ENCODE measurements at places on chromosomes 11 and 22.

DNA sequence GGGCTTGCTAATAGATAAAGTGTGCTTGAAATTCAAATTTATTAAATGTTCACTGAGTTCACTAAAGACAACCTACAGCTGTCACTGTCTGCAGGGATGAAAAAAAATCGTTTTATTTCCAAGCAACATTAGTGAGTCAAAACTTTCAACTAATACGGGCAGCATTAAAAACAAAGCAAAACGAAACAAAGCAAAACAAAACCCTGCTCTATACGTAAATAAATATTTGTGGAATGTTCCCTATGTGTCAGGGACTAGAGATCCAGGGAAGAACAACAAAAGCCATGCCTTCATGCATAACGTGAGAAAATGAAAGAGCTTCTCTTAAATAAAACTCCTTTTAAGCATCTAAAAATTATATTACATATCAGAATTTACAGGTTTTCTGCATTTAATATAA, 553 bp downstream of the NAALAD2 start:
- DNase-seq: no peak

- DNase-seq: peak; percentile 99
Observed at GRCh38 chr11:126419801-126420697, 64.6 kb downstream of the ST3GAL4 start.

DNA sequence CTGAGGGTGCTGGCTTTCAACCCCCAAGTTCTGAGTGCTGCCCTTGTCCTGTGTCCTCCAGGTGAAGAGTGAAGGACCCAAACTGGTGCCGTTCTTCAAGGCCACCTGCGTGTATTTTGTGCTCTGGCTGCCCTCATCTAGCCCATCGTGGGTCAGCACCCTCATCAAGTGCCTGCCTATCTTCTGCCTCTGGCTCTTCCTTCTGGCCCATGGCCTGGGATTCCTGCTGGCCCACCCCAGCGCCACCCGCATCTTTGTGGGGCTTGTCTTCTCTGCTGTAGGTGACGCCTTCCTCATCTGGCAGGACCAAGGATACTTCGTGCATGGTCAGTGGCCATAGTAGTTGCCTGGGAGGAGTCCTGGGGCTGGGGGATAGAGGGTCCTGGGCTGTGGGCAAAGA, 2.3 kb downstream of the TMEM86A start:
- no peak for DNase-seq

- no peak for DNase-seq
Observed at GRCh38 chr11:120102864-120103122, 35.1 kb downstream of the TRIM29 start.

DNA sequence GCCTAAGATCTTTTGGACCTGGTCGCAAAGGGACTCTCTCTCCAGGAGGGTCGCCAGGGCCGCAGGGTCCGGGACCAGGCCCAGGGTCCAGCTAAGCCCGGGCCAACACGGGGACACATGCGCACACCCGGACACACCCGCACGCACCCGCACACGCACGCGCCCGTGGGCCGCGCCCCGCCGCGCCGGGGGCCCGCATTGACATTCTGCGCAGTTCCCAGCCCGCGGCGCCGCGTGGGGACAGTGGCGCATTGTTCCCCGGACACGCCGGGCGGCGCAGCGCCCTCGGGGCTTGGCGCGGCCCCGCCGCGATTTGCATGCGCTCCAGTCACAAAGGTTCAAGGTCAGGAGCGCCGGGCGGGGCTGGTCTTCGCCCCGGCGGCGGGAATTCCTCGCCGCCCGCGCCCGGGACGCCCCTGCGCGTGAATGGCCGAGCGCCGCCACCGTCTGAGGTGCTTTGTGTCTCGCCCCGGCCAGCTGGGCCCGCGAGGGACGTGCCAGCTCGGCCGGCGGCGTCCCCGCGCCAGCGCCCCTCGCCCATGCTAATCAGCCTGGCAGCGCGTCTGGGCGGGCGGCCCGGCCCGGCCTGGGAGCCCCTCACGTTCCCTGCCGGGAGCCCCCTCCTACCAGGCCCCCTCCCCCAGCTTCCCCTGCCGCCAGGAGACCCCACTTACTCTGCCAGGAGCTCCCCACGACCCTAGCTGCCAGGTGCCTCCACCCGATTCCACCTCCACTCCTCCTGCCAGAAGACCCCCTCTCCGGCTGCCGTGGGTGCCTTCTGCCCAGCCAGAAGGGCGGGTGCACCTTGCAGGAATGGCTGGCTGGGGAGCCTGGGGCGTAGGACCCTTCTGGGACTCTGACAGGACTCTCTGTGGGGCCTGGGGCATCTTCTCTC, 50.5 kb upstream of the WNT7B start:
- no peak for DNase-seq

DNA sequence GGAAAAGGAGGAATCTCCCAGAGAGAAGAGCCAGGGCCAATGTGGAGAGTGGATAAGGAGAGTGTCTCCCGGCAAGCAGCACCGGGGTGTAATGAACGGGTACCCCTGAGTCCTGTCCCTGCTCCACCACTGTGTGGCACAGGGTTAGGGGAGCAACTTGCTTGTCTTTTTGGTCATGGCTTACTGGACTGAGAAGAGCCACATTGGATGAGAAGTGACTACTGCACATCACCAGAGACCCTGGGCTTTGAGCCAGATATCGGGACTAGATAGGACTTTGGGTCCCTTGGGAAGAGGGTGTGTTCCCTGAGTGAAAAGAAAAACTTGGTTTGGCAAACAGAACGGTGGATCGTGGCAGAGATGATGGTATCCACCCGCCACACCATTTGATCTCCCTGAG, 24.6 kb downstream of the SDHAF2 start:
- DNase-seq: no peak

DNA sequence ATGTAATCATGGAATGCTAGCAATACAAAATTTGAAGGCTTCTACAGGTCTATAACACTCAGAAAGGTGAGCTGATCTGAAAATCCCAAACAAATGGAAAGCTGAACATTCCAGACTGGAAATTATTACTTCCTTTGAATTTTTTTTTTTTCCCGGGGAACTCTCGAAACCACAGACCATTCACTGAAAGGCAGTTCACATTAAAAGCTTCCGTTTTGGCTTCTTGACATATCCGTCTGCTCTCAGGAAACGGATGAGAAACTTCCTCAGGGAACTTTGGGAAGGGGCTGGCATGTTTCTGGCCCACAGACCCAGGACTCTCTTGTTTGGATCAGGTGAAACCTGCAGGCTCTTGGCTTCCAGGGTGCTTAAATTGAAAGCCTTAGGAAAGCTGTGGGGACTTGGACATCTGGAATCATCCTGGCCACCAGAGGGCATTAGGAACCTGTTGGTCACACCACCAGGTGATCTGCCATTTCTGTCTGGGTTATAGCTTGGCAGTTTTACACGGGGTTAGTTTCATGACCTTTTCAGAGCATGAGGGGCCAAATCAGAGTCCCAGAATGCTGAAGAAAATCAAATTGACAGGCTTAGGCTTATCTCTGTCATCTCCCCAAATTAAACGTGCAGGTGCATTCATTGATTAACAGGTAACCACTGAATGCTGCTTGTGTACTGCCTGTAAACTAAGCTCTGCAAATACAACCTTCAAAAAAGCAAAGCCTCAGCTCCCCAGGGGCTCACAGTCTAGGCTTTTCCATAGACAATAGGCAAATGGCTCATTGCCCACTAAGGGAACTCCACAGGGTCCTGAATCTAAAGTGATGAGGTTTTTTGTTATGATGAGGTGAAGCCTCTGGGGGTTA, 22.7 kb upstream of the GRAMD1B start:
- DNase-seq: peak; percentile 86

- no peak for DNase-seq
Observed at GRCh38 chr22:27843441-27843840, 41.9 kb upstream of the MN1 start.

GRCh38 chr11:71505001-71505400, 22.1 kb upstream of the KRTAP5-7 start:
- DNase-seq: no peak

GRCh38 chr11:12273618-12273995, 103.8 kb upstream of the PARVA start:
- no peak for DNase-seq

- DNase-seq: no peak
Observed at GRCh38 chr22:39230261-39231196, 14.3 kb downstream of the PDGFB start.

DNA sequence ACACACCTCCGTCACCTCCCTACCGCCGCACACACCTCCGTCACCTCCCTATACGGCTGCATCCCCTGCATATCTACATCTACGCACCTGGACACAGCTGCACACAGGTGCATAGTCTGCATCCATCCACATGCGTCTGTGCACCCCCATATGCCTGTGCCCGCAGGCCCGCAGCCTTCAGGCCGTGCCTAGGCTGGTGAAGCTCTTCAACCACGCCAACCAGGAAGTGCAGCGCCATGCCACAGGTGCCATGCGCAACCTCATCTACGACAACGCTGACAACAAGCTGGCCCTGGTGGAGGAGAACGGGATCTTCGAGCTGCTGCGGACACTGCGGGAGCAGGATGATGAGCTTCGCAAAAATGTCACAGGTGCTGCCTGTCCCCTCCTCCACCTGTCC, 4.8 kb downstream of the PKP3 start:
- DNase-seq: no peak

GRCh38 chr11:61095021-61095420, 7.3 kb upstream of the CD5 start:
- DNase-seq: no peak

DNA sequence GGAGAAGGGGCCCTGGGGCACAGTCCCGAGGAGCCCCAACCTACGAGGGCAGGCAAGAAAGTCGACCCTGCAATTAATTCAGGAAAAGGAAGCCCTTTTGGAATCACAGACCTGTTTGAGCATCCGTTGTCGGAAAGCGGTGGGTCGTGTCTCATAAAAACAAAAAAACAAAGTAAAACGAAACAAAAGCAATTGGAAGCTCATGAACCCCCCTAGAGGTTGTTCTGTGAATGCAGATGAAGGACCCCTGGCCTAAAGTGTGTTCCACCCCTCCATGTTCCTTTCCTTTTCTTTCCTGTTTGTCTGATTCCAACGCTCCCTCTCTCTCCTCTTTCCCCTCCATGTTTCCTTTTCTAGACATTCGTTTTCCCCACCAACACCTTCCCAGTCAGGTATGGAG, 203.7 kb downstream of the GRIK4 start:
- peak; percentile 70 for DNase-seq

- DNase-seq: no peak
Observed at GRCh38 chr11:674406-674805, 20.6 kb downstream of the DEAF1 start.

- DNase-seq: no peak
Observed at GRCh38 chr11:86582898-86583297, 89.5 kb downstream of the ME3 start.

- no peak for DNase-seq
Observed at GRCh38 chr11:33366918-33367317, 109.7 kb downstream of the HIPK3 start.

GRCh38 chr22:37228106-37229011, 15.7 kb downstream of the RAC2 start:
- no peak for DNase-seq

- no peak for DNase-seq
Observed at GRCh38 chr11:75341612-75342011, 9.8 kb downstream of the ARRB1 start.

DNA sequence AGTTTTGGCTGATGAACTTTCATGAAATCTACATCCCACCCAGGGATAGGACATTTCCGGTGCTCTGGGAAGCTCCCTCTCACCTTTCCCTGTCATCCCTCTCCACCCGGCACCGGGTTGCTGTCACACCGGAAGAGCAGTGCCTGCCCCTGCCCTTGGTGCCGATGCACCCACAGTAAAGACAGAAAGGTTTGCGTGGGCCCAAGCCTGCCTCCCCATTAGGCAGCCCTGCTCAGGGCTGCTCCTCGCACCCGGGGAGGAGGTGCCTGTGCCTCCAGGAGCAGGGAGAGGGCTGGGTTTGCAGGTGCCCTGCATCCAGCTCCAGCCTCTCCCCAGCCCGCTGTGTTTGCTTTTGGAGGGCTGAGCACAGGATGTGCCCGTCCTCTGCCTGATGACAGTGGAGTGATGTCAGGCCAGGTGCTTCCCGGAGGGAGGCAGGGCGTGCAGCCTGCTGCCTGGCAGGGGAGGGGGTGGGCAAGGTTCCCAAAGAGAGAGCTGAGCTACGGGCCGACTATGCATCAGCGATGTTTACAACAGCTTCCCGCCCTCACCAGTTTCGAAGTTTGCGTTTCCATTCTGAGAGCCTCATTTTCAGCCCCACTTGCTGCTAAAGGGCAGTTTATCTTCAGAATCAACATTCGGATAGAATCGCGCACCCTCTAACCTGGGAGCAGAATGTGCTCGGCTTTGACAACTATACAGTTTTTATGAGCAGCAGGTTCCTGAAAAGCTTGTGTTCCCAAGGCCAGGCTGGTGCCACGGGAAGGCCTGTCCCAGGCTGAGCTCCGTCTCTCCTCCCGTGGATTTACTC, 83.2 kb upstream of the CLDN5 start:
- DNase-seq: no peak

GRCh38 chr11:67700548-67701262, 26.3 kb upstream of the ALDH3B2 start:
- no peak for DNase-seq

DNA sequence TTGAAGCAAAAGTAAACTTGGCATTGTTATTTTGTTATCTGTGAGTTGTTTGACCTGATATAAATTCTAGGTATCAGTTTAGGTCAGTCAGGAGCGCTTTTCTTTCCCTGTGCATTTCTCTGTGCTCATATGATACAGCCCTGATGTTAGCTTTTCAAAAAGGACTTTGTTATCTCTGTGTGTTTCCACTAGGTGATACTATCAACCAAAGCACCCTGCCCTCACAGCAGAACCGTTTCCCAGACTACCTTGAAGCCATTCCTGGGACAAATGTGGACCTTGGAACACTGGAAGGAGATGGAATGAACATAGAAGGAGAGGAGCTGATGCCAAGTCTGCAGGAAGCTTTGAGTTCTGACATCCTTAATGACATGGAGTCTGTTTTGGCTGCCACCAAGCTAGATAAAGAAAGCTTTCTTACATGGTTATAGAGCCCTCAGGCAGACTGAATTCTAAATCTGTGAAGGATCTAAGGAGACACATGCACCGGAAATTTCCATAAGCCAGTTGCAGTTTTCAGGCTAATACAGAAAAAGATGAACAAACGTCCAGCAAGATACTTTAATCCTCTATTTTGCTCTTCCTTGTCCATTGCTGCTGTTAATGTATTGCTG, 87.7 kb upstream of the BIRC3 start:
- DNase-seq: no peak

- DNase-seq: peak; percentile 69
Observed at GRCh38 chr22:37492428-37493344, 6.5 kb upstream of the MFNG start.

DNA sequence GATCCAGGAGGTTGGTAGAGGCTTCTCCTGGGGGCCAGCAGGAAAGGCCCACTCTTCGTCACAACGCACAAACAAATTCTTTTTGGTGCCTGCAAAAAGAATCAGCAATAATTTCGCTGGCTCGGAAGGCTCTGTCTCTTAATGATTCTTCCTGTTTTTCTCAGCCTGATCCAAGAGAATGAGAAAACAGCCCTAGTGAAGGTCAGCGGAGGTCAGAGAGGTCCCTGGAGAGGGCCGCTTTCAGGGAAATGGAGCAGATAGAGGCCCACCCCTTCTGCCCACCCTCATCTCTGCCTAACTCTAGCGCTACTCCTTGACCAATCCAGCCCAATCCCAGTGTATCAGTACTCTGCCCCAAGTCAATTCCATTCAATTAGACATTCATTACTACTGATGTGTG, 19.2 kb downstream of the LRRC55 start:
- no peak for DNase-seq

- DNase-seq: no peak
Observed at GRCh38 chr11:58490827-58491226, 17.1 kb downstream of the OR5B21 start.

Data from OCI-M1 (cell line).